ENCODE measurements at places on chromosomes 16 and 17. TPM values are rescaled to one million over a fixed set of nuclear protein-coding genes. Genes with fewer than 3 reads are reported as not detected.

SLC16A6 gene
- total RNA-seq = 0.68 TPM

WRAP53 gene
- total RNA-seq = 4.4 TPM

MAPT gene
- total RNA-seq = 21.1 TPM

DNA sequence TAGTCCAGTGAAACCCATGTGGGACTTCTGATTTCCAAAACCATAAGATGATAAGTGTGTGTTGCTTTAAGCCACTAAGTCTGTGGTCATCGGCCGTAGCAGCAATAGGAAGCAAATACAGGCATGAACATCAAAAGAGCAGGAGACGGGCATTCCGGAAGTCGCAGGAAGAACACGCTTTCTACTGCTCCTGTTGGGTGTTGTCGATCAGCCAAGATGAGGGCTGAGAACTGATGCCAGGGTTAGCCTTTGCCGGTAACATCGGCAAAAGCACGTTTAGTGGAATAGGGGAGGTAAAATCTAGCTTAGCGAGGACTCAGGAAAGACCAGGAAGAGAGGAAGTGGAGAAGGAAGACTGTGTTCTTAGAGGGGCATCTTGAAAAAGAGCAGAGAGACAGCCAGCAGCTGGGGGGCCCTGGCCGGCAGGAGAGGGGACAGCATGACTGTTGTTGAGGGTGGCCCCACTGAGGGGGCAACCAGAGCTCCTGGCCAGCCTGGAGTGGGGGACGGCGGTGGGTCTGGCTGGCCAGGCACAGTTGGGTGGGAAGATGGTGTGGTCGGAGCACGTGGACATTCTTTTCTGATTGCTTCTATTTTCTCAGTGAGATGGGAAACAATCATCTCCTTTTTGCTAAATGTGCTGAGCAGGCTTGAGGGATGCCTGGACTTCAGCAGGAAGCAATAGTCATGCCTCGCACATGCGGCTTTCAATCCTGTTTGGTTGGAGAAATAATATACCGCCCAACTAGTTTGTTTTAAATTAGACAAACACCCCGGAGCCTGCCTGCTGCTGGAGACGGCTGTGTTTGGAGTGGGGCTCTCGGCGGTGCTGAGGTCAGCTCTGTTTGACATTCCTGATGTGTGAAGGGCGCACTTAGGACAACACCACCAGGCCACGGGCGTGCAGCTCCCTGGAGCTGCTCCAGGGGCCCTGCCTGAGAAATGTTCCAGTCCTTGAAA lies 109.9 kb downstream of the METRNL start:
- no peak overlapping the region for H3K27ac ChIP-seq
- DNase-seq = peak; percentile 41
- H3K4me3 ChIP-seq = no peak overlapping the region
- H3K36me3 ChIP-seq = no peaks in the 10 kb centered on the region

DNA sequence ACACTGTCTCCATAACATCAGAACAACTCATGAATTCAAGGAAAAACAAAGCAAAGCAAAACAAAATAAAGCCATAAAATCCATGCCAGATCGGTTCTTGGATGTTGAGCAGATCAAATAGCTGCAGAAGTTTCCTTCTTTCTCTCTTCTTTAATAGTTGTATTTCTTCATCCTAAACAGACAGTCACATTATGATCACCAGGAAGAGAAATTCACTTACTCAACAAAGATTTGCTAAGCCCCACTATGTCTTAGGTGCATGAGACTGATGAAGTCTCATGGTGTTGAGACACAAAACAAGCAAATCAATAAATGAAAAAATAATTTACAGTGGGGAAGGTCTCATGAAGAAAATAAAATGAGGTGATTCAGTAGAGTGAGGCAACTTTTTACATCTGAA lies 72.8 kb downstream of the WIPI1 start:
- no peaks in the 10 kb centered on the region for H3K36me3 ChIP-seq
- H3K27ac ChIP-seq = peak overlapping the region; percentile 55
- H3K4me1 ChIP-seq = peaks cover 43% of the 10 kb centered on the region

GRCh38 chr17:15944759-15945526 lies at the start of gene ADORA2B:
TSS of gene ADORA2B (plus strand) at chr17:15945130. CDS start at chr17:15945249, 119 bp downstream.
- peak within 1 kb of the TSS; percentile 9 for H3K4me3 ChIP-seq
- peak; percentile 66 for DNase-seq
- H3K4me1 ChIP-seq = peaks cover 11% of the 10 kb centered on the region
- peak within 1 kb of the TSS; percentile 59 for H3K27ac ChIP-seq

DNA sequence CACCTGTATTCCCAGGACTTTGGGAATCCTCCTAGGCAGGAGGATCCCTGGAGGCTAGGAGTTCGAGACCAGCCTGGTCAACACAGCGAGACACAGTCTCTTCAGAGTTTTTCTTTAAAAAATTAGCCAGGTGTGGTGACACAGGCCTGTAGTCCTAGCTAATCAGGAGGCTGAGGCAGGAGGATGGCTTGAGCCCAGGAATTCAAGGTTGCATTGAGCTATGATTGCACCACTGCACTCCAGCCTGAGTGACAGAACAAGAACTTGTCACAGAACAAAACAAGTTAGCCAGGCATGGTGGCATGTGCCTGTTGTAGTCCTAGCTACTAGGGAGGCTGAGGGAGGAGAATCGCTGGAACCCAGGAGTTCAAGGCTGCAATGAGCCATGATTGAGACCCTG lies 24.8 kb downstream of the ANKRD40 start:
- peaks cover 2% of the 10 kb centered on the region for H3K4me1 ChIP-seq
- no peak for DNase-seq
- no peak overlapping the region for H3K27ac ChIP-seq
- H3K4me3 ChIP-seq = no peak overlapping the region

DNA sequence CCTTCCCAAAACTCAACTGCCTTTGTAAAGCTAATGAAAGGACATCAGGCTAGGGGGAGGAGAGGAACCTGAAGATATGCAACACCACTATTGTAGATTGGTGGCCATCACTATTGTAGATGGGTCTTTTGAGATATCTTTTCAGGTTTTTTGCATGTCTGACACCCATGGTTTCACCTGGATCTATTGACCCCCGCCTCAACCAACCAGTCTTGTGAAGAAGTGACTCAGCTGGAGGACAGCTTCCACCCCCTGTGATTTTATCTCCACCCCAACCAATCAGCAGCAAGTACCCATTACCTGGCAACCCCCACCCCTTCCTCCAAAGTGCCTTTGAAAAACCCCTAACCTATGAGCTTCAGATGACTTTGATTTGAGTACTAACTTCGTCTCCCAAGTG lies 382.6 kb upstream of the GOT2 start:
- H3K27me3 ChIP-seq = no peaks in the 10 kb centered on the region
- no peak overlapping the region for H3K4me3 ChIP-seq
- no peak overlapping the region for H3K27ac ChIP-seq
- H3K36me3 ChIP-seq = no peaks in the 10 kb centered on the region
- DNase-seq = no peak

GRCh38 chr16:8989099-8989878 lies 25.6 kb upstream of the USP7 start:
- H3K4me1 ChIP-seq = no peaks in the 10 kb centered on the region
- no peak overlapping the region for H3K27ac ChIP-seq
- H3K27me3 ChIP-seq = no peaks in the 10 kb centered on the region

DNA sequence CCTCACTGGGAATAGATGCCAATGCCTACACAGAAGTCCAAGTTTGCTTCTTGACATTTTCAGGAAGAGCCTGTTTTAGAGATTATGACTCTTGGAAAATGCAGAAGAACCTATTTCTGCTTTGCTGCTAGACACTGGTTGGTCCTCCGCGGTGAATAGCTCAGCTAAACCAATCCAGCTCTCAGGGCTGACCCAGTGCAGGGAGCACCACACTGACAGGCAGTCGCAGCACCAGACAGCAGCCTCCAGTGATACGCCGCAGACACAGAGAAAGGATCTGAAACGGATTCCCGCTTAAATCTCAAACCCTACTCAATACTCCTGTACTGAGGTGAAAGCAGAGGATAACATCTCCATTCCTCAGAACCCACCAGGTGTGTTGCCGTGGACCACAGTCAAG lies 183.4 kb downstream of the ENGASE start:
- H3K27ac ChIP-seq = no peak overlapping the region
- DNase-seq = no peak
- H3K4me3 ChIP-seq = no peak overlapping the region
- H3K36me3 ChIP-seq = no peaks in the 10 kb centered on the region
- H3K4me1 ChIP-seq = no peaks in the 10 kb centered on the region

DNA sequence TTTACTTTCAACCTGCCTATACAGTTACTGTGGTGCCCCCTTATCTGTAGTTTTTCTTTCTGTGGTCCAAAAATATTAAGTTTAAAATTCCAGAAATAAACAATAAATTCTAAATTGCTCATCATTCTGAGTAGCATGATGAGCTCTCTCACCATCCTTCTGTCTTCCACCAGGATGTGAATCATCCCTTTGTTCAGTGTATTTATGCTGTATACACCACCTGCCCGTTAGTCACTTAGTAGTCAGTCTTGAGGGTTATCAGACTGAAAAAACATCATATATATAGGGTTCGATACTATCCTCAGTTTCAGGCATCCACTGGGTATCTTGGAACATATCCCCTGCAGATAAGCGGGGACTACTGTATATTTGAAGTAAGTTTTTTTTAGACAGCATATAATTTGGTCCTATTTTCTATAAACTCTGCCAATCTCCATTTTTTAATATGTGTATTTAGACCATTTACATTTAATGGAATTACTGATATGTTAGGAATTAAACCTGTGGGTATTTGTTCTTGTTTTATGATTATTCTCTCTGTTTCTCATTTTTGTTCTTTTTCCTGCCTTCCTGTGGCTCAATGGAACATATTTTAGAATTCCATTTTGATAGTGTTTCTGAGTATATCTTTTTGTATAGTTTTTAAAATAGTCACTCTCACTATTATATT lies 31.0 kb downstream of the TBX21 start:
- H3K27me3 ChIP-seq = peaks cover 24% of the 10 kb centered on the region
- no peak overlapping the region for H3K4me3 ChIP-seq
- H3K36me3 ChIP-seq = no peaks in the 10 kb centered on the region

- peak overlapping the region; percentile 60 for H3K4me3 ChIP-seq
- DNase-seq = no peak
- H3K27ac ChIP-seq = peak overlapping the region; percentile 73
Observed at GRCh38 chr17:7025245-7025644, 2.4 kb downstream of the BCL6B start.

DNA sequence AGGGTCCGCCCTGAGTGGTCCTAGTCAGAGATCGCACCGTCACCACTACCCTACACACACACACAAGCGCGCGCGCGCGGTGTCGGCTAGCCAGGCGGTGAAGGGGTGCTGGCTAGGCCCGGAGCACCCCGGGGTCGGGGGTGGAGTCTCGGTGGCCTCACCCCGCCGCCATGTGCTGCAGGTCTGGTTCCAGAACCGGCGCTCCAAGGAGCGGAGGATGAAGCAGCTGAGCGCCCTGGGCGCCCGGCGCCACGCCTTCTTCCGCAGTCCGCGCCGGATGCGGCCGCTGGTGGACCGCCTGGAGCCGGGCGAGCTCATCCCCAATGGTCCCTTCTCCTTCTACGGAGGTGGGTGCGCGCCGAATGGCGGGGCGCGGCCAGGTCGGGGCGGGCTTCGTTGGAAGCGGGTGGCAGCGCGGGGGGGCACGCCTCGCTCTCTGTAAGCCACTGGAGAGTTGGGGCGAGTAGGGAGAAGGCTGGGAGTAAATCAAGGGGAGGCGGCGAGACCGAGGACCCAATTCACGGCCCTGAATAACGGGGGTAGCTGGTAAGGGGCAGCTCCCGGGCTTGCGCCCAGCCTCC lies 4.8 kb downstream of the LHX1 start:
- no peak overlapping the region for H3K27ac ChIP-seq
- no peak for DNase-seq
- no peak overlapping the region for H3K4me3 ChIP-seq
- H3K36me3 ChIP-seq = no peaks in the 10 kb centered on the region
- H3K4me1 ChIP-seq = peaks cover 42% of the 10 kb centered on the region

- H3K27ac ChIP-seq = no peak overlapping the region
- H3K36me3 ChIP-seq = no peaks in the 10 kb centered on the region
- no peak overlapping the region for H3K4me3 ChIP-seq
- DNase-seq = no peak
- no peaks in the 10 kb centered on the region for H3K4me1 ChIP-seq
Observed at GRCh38 chr16:754656-755055, 5.9 kb upstream of the MSLN start.

DNA sequence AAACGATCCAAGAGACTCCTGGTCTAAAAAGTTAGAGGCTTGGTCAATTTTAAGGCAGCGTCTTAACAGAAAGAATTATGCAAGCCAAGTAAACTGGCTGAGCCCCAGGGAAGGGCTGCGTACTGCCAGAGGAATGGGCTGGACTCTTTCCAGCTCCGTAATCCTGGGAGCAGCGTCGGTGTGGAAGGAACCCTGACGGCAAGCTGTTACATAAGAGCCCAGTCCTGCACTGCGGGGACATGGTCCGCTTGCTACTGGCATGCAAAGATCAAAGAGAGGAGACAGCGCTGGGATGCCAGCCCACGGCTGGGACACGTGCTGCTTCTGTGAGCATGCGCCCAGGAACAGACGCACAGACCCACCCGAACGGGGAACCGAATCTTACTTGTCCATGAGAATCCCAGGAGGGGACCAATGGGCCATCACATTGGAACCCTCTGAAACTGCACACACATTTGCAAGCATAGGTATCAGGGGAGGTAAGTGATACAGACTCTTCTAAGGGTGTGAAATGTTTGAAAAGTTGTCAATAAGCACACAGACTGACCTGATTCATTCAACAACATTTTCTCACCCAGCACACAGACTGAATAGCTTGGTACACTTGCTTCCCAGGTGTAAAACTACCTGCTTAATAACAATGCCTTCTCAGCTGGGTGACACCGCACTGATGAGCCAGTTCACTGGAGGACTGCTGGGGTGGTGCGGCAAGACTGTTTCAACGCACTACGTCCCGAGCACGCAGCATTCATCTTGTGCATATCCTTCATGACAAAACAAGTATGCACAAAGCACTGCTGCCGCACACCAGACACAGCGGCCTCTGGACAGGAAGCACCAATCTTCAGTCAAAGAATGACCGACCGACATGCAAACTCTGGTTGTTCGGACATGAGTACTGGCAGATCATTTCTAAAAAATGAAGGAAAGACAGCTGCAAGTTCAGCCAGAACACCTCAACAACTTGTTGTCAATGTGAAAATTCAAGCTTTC lies 94.9 kb downstream of the ANKRD11 start:
- H3K36me3 ChIP-seq = no peaks in the 10 kb centered on the region
- peak overlapping the region; percentile 31 for H3K27ac ChIP-seq
- H3K4me1 ChIP-seq = peaks cover 57% of the 10 kb centered on the region
- H3K27me3 ChIP-seq = no peaks in the 10 kb centered on the region
- peak; percentile 93 for DNase-seq

GRCh38 chr17:63464691-63465236 lies 12.1 kb upstream of the ACE start:
- H3K27ac ChIP-seq = no peak overlapping the region
- H3K4me1 ChIP-seq = peaks cover 8% of the 10 kb centered on the region
- no peaks in the 10 kb centered on the region for H3K36me3 ChIP-seq
- no peak overlapping the region for H3K4me3 ChIP-seq
- no peak for DNase-seq
- no peaks in the 10 kb centered on the region for H3K27me3 ChIP-seq

- no peaks in the 10 kb centered on the region for H3K4me1 ChIP-seq
- H3K27me3 ChIP-seq = no peaks in the 10 kb centered on the region
- H3K36me3 ChIP-seq = no peaks in the 10 kb centered on the region
- H3K4me3 ChIP-seq = no peak overlapping the region
- peak; percentile 66 for DNase-seq
Observed at GRCh38 chr17:61366715-61367413, 32.8 kb upstream of the TBX2 start.

- H3K4me1 ChIP-seq = peaks cover 34% of the 10 kb centered on the region
- peak; percentile 45 for DNase-seq
- no peaks in the 10 kb centered on the region for H3K27me3 ChIP-seq
- H3K4me3 ChIP-seq = peak overlapping the region; percentile 7
- no peaks in the 10 kb centered on the region for H3K36me3 ChIP-seq
Observed at GRCh38 chr16:70579648-70580630, 56.3 kb downstream of the SF3B3 start.

- H3K4me3 ChIP-seq = no peak overlapping the region
- no peaks in the 10 kb centered on the region for H3K36me3 ChIP-seq
- no peaks in the 10 kb centered on the region for H3K27me3 ChIP-seq
- DNase-seq = no peak
- H3K27ac ChIP-seq = no peak overlapping the region
- no peaks in the 10 kb centered on the region for H3K4me1 ChIP-seq
Observed at GRCh38 chr17:8455665-8456209, 20.1 kb downstream of the NDEL1 start.

Data from heart right ventricle (tissue), 16 donors.